ENCODE measurements at places on chromosomes 4 and X.

DNA sequence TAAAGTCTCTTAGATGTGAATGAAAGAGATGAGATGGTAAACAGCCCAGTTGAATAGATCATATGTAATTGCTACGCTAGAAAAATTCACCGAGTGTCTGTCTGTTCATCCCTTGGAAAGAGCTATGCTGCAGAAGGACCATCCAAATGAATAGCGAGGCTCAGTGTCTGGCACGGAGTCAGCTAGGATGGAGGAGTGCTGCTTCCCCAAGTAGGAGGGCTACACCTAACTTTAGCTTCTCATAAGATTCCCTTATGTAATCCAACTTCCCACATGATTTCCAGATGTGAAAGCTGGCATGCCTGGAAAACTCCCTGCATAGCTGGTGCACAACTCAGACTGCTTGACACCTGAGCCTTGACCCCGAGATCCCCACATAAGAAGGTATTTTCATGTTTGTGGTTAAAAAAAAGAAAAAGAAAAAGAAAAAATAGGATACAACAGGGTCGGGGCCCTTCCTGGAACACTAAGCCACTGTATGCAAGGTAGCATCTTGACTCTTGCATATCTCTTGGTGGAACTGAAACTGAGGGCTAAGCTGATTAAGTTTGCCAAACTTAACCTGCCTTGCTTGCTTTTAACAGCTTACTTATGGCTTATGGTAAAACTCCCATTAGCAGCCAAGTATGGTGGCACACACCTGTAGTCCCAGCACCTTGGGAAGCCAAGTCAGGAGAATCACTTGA lies 82.3 kb downstream of the FREM3 start:
- DNase-seq: no peak

- no peak for DNase-seq
These were observed 33.5 kb upstream of the DCX start for GRCh38 chrX:111445485-111445884.

DNA sequence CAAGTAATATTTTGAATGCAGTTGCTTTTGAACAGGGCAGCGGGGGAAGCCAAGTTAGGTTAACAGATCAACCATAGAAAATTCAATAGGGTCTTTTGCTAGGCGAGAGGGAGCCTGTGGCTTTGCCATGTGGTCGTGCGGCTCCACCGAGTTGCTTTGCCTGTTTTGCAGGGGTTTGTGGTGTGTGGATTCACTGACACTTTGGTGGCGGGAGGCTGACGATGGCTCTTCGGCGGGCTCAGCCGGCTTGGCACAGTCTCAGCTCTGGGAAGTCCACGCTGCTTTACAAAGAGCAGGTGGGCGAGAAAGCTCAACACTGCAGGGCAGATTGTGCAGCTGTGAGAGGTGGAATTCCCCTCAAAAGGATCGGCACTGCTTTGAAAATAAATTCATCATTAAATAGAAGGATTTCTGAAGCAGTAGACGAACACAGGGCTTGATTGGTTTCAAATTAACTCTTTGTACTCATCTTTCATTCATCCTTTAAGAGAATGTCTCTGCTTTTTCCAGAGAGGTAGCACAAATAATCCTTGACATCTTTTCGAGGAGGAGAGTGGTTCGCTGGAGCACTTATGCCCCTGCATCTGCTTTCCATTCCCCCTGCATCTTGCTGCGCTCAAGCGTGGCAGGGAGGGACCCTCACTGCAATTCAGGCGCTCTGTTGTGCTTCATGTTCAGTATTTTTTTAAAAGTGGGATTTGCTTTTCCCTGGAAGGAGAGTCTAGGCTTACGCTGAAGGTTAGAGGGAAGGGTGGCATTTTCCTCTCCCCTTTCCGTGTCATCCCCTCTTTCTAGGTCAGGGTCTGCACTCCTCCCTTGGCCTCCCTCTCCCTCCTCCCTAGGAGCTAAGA lies 201.8 kb upstream of the LEF1 start:
- DNase-seq: no peak

GRCh38 chr4:137213372-137214173 lies 318.7 kb downstream of the PCDH18 start:
- DNase-seq: no peak

DNA sequence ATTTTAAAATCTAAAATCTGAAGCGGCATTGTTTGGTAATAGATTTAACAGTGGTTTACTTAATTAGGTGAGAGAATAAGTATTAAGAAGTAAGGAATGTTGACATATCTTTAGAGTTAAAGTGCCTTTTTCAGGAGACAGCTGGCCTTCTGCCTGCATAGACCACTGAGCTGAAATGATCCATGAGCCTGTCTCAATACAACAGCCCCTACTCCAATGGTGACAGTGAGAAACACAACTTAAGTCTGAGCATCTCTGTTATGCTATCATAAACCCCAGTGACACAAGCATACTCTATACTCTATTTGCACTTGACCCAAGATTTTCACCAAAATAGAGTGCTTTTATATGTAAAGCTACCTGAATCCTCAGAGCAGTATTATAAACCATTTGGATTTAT lies 137.9 kb downstream of the GRIA2 start:
- DNase-seq: no peak

DNA sequence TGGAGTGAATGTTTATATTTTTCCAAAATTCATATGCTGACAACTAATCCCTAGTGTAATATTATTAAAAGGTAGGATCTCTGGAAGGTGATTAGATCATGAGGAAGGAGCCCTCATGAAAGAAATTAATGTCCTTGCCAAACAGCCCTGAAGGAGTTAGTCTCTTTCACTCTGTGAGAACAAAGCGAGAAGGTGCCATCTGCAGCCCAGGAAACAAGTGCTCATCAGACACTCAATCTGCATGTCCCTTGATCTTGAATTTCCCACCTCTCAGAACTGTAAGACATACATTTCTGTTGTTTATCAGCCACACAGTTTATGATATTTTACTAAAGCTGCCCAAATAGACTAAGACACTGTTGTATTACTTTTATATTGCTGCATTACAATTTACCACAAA lies 1283.4 kb downstream of the PCDH7 start:
- DNase-seq: no peak

DNA sequence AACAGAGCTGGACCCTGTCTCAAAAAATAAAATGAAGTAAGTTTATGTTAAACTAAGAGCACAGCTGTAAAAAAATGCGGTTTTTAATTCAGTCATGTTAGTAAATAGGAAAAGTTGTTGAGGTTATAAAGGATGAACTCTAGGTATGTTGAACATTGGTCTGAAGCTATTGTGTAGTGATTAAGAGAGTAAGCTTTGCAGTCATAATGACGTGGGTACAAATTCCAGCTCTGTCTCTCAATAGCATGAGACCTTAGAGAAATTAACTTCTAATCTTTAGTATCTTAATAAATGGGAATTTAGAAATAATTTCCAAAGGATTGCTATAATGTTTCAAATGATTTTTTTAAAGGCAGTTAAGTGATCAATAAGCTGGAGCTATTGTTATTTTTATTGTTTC lies 2.9 kb upstream of the YTHDC1 start:
- no peak for DNase-seq

Data from right renal pelvis (tissue), 4 donors.